NCI-H446 (cell line): ENCODE measurements at places on chromosomes 12 and 14.

DNA sequence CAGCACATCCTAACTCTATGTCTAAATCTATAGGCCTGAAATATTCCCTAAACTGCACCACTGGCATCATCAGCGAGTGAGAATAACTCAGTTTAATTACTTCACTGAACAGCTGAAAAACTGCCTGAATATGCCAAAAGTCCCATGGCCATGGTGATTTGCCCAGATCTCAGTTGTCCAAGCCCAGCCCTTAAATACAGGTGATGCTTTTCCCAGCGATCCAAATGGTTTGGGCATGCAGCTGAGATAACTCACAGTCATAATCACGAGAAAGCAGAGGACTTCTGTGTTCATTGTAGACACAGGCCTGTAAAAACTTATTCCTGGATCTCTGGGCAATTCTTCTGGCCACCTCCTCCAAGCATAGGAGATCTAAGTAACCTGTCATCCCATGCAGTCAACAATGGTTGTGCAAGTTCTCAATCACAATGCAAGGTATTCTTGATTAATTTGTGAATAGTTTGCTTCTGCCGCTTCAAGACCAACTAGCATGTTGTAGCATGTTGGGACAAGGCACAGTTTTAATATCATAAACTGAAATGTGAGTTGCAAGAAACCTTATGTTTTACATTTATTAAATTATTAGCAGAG, 40.5 kb downstream of the DUSP6 start:
- no peak for DNase-seq

DNA sequence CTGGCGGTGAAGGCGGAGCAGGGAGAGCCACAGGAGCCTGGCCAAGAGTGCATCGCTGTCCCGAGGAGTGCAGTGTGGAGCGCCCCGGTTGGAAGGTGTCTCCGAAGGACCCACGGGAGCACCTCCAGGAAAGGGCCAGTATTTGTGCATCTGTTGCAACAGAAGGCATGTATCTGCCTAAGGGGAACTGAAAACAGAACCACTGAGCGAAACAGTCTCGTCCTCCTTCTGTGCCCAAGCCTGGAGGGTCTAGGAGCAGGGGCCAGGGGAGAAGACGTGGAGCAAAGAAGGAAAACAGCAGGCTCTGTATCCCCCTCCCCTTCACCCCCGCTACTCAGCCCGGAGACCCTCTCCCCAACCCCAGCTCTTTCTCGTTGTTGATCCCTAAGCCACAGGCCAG, 5.3 kb upstream of the LRRC10 start:
- no peak for DNase-seq

DNA sequence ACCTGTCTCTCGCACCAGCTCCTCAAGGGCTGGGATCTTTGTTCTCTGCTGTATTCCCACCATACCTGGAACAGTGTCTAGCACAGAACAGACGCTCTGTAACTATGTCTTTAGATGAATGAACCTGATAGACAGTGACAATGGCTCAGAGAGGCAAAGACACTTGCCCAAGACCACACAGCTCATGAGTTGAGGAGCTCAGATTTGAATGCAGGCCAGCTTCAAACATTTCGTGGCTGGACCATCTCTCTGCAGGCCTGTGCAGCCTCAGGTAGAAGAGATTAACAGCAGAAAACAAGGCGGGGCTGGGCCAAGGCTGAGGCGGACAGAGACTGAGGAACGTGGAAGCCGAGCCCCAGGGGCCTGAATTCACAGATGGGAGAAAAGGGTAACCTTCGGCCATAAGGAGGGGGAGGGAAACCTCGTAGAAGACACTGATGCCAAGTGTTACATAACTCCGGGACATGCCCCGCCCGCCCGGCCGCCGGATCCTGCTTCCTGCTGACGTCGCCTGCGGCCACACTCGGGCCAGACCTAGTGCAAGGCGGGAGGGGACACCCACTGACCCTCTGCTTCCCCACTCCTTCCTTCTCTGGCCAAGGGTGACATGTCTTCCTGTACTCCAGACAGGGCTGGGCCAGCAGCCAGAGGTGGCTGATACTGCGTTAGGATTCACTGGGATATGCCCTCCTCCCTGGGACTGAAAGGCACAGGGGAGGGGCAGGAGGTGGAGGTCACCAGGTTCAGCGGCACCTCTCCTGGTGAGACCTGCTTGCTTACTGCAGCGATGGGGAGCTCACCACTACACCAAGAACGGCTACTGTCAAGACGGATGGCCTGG, 86.8 kb downstream of the RFLNA start:
- no peak for DNase-seq

DNA sequence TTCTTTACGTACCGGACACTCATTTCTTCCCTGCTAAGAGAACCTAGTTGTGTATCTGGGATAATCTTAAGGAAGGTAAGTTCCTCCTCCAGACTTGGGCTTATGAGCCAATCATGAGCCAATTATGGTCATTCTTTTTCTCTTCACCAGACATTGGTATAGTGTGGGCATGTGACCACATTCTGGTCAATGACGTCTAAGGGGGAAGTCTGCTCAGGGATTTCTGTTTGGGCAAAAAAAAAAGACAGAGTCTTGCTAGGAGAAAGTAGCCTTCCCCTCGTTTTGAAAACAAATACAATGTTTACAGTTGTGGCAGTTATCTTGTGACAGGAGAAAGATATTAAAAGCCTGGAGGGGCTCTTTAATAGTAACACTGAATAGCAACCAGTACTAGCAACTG, 20.1 kb upstream of the PLXNC1 start:
- no peak for DNase-seq

DNA sequence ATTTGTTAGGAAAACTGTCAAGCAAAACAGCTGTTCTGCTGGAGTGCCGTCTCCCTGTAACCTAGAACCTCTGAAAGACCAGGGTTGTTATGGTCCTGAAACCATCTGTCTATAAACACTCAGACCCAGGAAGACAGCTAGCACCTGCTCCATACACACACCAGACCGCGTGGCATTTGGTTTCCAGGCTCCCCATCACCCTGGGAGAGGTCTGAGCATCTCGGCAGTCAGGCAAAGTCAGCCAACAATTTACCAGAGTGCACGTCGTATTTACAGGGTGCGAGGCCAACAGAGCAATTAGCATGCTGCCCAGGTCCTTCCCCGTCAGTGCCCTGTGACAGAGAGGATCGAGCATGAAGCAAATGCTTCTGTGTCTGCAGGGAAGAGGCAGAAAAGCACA, 272.5 kb downstream of the SLC15A4 start:
- DNase-seq, result no peak

DNA sequence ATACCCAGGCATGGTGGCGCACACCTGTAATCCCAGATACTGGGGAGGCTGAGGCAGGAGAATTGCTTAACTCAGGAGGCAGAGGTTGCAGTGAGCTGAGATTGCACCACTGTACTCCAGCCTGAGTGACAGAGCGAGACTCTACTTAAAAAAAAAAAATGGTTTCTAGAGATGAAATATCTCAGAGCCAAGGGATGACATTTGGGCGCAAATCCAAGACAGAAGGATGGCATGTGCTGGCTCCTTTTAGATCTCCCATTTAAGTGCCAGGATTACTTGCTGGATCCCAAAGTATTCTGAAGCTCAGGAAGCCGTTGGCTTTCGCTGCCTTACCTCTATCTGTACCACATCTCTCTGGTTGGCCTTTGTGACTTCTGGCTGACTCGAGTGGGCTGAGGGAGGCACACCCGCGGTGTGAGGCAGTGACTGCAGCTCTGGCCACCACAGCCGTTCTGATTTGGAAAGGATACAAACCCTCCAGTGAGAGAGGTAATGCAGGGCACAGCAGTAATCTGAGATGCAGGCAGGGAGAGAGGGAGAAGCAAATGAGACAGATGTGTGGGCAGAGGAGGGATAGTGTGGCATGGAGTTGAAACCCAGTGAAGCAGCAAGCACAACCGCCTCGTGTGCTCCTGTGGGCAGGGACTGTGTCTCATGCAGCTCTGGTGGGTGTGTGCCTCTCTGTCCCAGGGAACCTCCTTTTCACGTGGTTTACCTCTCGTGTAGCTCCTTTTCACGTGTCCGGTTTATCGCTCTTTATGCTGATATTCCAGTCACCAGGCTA, 4.9 kb downstream of the B4GALNT3 start:
- DNase-seq, result peak; percentile 57

DNA sequence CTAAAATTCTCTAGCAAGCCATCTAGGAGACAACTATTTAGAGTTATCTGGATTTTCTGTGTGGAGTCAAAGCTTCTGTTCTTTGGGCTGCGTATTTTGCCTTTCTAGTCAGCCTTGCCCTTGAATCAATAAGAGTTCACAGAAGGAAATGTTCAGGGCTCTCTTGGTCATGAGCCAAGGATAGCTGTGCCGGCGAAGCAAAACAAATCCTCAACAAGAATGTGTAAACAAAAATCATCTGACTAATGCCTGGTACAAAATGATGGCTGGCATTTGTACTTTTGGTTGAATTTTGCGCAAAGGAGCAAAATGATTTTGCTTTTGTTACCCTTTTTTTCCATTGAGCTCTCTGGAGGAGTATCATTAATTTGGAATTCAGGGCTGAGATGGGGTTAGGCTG, 171.1 kb downstream of the DACT1 start:
- DNase-seq, result peak; percentile 64

- DNase-seq, result no peak
These were observed 358.5 kb downstream of the TMEM121 start for GRCh38 chr14:105884808-105885281.

- no peak for DNase-seq
These were observed 402 bp downstream of the LMNTD1 start for GRCh38 chr12:25552681-25553080.

DNA sequence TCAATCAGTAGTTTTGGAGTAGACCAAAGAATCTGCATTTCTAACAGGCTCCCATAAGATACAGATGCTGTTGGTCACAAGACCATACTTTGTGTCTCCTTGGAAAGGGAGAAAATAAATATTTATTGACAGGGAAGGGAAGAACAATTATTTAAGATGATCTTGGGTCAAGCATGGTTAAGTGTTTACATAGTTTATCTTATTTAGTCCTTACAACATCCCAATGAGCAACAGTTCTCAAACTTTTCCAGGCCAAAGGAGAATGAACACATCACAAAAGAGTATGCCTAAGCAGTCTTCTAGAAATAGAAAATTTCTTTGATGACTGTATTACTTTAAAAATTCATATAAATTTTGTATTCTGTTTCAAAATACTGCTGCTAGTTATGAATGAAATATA, 8.8 kb downstream of the LPCAT3 start:
- no peak for DNase-seq

DNA sequence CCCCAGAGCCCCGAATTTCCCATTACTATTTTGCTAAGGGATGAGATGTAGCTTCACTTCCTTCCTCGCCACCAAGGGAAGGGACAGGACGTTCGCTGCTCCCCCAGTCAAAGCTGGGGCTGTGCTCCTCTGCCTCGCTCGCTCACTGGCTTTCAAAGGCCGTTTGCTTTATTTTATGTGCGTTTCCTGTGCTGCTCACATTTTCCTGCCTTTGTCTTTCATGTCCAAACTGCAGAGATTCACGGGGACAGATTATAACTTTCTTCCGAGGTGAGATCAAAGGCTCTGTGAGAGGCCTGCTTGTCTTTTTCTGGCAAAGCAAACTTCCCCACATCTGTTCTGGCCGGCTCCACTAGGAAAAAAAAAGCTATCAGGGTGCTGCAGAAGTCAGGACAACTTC, 76.0 kb upstream of the FZD10 start:
- no peak for DNase-seq

GRCh38 chr12:122137681-122138080, 36.3 kb downstream of the IL31 start:
- DNase-seq, result no peak

GRCh38 chr12:124518051-124518932, 49.1 kb downstream of the NCOR2 start:
- peak; percentile 99 for DNase-seq

DNA sequence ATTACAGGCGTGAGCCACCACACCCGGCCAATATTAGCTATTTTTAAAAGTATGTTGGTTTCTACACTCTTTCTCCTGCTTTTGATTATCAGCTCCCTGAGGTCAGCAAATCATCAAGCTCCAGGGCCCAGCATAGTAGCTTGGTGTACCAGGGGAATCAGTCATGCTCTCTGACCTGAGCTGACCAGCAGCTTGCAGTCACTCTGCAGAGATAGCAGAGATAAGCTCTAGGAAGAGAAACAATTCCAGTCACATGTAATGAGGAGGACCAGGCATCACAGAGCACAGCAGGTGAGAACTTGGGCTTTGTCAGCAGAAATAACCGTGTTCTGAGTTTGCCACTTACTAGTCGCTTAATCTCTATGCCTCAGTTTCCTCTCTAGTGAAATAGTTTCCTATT, 8.5 kb downstream of the PLEKHD1 start:
- no peak for DNase-seq

DNA sequence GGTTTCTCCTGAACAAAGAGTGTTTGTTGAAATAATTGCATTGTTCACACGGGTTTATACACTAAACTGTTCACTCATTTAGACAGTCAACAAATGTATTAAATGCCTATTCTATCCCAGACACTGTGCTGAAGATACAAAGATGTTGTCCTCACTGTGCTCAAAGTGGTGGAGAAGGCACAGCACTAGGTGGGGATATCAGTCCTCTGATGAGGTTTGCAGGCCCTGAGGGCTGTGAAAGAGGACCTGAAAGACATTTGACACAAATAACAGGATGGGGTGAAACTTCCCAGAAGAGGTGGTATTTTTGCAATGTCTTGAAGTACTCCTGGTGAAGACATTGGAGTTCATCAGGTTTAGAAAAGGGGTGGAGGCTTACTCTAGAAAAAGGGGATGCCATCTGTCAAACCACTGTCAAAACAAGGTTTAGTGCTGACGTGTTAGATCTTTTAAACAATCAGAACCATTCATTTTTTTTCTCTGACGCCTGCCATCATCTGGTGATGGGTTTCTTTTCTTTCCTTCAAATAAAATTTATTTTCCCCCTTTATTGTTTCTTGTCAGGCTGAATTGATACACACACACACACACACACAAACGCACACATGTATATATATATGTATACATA, 69.5 kb downstream of the ACSS3 start:
- DNase-seq, result no peak

DNA sequence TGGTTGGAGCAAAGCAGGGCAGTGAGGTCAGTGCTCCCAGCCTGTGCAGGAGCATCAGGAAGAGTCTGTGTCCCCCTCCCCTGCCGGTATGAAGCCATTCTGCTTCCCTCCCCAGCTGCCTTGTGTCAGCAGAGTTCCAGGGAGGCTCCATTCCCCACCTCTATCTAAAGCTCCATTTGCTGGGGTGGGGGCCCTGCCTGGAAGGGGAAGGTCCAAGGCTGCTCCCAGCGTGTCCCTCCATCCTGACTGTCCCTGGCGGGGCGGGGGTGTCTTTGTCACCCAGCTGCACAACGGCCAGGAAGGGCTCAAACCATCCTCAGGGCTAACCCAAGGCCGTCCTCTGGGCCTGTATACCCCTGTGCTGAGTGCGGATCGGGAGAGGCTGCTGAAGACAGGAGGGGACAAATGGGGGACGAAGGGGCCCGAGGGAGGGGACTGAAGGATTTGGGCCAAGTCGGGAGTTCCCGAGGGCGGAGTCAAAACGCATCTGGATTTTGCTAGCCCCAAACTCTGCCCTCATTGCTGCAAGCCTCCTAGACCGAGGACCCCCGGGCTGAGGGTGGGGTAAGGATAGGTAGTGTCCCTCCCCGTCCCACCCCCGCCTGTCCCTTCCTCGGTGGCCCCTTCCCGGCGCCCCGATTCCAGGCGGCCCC, 748 bp upstream of the ACVRL1 start:
- no peak for DNase-seq
